ENCODE measurements at places on chromosomes 7 and 10.

DNA sequence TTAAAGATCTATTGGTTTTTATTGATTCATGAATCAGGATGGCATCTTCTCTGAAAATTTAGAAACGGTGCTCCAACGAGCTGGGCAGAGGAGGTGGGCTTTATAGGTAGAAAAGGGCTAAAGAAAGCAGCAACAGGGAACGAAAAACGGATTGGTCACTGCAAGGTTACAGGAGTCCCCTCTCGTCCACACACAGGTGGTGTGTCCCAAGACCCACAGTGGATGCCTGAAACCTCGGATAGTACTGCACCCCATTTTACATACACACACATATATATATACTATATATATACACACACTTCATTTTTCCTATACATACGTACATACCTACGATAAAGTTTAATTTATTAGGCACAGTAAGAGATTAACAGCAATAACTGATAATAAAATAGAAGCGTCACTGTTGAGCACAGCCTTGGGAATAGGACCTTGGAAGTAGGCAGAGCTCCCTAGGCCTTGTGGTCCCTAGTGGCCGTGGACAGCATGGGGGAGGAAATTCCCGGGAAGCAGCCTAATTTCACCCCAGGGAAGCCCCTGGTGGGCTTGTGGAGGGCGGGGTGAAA is 737 bp upstream of the NUB1 start:
- DNase-seq: no peak

DNA sequence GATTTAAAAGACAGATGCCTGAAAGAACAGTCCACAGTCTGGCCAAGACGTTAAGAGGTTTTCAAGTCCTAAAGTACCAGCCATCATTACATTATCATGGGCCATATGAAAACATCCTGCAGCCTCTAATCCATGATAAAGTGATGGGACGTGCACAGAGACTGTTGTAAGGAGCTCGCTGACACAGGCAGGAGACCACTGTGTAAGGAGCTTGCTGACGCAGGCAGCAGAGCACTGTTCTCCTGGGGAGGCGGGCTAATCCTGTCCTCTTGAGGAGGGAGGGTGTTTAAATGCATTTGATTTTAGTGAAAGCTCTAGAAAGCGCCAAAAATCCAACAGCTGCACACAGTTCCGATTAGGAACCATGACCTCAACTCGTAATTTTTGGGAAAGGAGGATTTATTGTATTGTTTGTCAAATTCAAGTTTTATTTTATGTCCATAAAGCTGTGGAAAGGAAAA is 16.9 kb downstream of the SVIL start:
- no peak for DNase-seq

GRCh38 chr10:4129866-4130477 is 345.0 kb upstream of the KLF6 start:
- DNase-seq: no peak

- DNase-seq: no peak
Measured at GRCh38 chr10:76138286-76138685, 706.9 kb downstream of the LRMDA start.

- no peak for DNase-seq
Measured at GRCh38 chr10:108052981-108053380, 888.5 kb upstream of the SORCS1 start.
